ENCODE measurements at places on chromosomes 4 and X.

- no peak for DNase-seq
These were observed 45.6 kb downstream of the OCRL start for GRCh38 chrX:129585691-129586090.

GRCh38 chrX:55488006-55488592, 1.5 kb downstream of the USP51 start:
- DNase-seq = no peak

DNA sequence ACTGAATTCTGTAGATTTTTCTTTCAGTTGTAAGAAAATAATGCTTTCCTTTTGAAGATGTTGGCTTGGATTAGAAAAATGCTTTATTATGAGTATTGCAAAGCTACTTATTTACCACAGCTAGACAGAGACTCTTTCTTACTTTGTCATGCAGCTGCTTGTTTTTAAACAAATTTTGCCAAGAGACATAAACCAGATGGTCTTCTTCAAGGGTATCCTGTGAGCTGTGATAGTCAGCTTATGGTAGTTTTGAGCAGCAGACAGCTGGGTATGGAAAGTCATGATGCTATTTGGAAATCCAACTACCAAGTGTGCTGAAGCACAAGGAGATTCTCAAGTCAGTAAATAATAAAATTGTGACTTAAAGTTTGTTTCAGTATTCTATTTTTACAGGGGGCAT, 941.5 kb downstream of the DMD start:
- DNase-seq = no peak

DNA sequence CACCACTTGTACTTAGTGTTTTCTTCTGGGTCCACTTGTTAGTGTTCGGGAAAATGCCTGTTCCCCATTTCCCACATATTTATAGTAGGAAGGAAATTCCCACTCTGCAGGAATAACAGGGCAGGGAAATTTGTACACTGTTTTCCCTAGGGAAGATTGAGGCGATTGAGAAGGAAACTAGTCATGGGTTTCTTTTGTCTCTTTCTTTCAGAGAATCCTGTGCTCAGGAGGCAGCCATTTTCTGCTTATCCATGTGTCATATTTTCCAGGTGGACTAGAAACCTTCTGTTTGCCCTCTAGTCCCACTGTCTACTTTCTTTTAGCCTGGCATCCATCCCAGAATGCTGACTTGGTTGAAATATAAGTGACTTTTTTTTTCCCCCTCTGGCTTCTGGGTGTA, 299.1 kb upstream of the ANKRD50 start:
- DNase-seq = no peak

GRCh38 chr4:23068287-23068686, 375.6 kb downstream of the GBA3 start:
- no peak for DNase-seq

DNA sequence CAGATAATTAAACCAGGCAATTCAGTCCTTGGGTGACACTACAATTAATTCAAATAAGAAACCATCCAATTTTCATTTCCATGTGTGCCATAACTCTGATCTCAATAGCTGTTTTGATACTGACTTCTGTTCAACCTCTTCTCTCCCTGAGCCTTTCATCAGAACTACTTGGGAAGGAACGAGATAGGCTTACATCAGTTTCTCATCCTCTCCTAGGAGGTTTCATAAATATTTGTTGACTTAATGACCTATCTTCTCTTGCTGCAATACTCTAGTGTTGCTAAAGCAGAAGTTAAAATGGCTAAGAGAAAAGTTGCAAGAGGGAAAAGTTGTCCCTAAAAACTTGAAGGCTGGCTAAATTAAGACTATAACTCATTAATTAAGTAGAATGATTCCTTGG, 41.8 kb downstream of the PRKG2 start:
- DNase-seq = no peak

GRCh38 chr4:52687696-52688095, 28.6 kb upstream of the USP46 start:
- no peak for DNase-seq

Data from activated CD4-positive, alpha-beta T cell treated with anti-CD3 and anti-CD28 coated beads for 36 hours (primary cell).